Right ventricle myocardium superior (tissue), 1 donor: ENCODE measurements at places on chromosomes 4 and X. TPM values are rescaled to one million over a fixed set of nuclear protein-coding genes. Genes with fewer than 3 reads are reported as not detected.

JCHAIN gene
- total RNA-seq: 4.4 TPM

- no peak for DNase-seq
Measured at GRCh38 chr4:113049421-113050370, at the start of gene ANK2. ANK2 (plus strand) TSS chr4:113049653; CDS start chr4:113049729, 76 bp downstream.

GRCh38 chr4:4471195-4471594 is 70.7 kb downstream of the STX18 start:
- no peak for DNase-seq

GRCh38 chrX:79415056-79415455 is 47.9 kb upstream of the ITM2A start:
- DNase-seq: no peak

TMEM154 gene
- 1.9 TPM for total RNA-seq

DNA sequence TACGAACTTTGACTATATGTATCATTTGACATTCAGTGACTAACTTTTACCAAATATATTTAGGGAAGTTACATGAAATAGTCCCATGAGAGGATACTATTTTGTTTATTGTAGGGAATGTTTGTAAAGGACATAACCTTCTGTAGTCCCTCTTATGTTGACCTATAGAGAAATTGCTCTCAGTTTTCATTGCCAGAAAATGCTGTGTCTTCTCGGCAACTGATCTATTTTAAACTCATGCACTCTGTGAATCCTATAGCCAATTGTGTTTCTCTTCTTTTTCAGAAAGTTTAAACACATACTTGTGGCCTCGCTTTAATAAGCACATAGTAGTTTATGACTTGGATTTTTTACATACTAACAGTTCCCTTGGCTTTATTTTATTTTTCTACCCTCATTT is 38.2 kb downstream of the DMP1 start:
- no peak for DNase-seq

GRCh38 chr4:68396756-68397155 is 46.9 kb upstream of the YTHDC1 start:
- no peak for DNase-seq
